ENCODE measurements at places on chromosomes 7 and 10.
A peak's percentile ranks its signal among the peaks of the same experiment; 100 is the strongest.

- DNase-seq, result no peak
Observed at GRCh38 chr10:44956717-44957706, 2.6 kb upstream of the RASSF4 start.

DNA sequence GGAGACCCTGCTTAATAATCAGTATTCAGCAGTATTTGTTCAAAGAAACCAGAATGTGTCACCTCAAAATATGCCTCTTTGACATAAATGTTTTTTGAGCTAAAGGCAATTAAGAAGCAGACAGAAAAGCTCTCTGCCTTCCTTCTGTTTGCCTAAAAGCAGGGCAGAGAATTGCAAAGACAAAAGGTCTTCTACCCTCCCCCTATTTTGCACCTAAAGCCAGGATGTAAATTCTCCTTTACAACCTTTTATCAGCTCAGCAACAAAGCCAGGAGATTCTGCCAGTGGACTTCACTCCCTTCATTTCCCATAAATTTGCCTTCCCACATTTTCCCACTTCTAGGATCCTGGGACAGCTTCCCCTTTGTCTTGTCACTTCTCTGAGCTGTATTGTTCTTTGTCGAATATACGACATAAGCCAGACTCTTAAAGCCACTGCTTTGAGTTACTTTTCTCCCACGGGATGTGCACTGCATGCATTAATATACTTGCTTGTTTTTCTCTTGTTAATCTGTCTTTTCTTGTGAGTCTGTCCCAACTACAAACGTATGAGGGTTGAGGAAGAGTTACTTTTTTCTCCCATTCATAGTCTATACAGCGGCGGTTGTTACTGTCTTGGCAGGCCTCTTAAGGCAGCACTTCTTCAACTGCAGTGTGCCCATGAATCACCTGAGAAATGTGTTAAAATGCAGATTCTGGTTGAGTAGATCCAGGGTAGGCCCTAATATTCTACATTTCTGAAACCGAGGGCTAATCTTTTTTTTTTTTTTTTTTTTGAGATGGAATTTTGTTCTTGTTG lies 48.2 kb downstream of the ST8SIA6 start:
- DNase-seq, result no peak

- DNase-seq, result no peak
Observed at GRCh38 chr7:41148521-41148951, 554.4 kb downstream of the INHBA start.

GRCh38 chr7:92158660-92159575 lies 20.0 kb downstream of the LRRD1 start:
- DNase-seq, result no peak

- no peak for DNase-seq
Observed at GRCh38 chr10:1335642-1336041, 279.5 kb downstream of the WDR37 start.

DNA sequence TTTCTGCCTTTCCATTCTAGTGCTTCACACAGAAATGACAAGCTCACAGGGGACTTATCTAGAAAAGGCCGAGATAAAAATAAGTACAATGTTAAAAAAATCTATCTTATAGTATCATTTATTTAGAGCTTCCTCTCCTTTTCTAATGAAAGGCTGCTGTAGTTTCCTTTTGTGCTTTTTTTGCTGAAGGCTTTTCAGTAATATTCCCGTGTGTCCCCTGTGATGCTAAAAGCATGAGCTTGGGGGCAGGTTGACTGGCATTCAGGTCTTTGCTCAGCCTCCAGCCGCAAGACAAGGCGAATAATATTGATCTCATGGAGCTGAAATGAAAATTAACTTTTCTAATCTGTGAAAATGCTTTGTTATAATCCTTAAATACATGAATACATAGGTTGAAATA lies 143.0 kb downstream of the ST7 start:
- no peak for DNase-seq

DNA sequence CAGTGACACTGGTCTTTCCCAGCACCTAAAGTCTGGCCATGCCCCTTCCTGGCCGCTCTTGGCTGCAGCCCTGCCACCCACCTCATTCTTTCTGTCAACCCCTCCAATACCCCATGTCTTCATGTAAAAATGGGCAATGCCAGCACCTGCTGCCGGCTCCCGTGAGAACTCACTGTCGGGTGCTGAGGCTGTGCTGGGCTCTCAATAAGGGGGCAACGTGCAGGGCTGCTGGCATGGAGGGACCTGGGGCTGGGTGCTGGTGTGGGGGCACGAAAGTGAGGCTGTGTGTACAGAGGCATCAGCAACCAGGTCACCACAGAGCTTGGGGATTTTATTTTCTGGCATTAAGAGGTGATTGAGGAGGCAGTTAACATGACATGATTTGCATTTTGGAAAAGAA lies 65.3 kb downstream of the ALOX5 start:
- DNase-seq, result no peak

- peak; percentile 46 for DNase-seq
Observed at GRCh38 chr10:102504179-102504975, 605 bp downstream of the SUFU start.

- no peak for DNase-seq
Observed at GRCh38 chr7:152522571-152523067, 86.8 kb upstream of the KMT2C start.

GRCh38 chr7:116754186-116754585 lies 82.2 kb downstream of the MET start:
- DNase-seq, result no peak

DNA sequence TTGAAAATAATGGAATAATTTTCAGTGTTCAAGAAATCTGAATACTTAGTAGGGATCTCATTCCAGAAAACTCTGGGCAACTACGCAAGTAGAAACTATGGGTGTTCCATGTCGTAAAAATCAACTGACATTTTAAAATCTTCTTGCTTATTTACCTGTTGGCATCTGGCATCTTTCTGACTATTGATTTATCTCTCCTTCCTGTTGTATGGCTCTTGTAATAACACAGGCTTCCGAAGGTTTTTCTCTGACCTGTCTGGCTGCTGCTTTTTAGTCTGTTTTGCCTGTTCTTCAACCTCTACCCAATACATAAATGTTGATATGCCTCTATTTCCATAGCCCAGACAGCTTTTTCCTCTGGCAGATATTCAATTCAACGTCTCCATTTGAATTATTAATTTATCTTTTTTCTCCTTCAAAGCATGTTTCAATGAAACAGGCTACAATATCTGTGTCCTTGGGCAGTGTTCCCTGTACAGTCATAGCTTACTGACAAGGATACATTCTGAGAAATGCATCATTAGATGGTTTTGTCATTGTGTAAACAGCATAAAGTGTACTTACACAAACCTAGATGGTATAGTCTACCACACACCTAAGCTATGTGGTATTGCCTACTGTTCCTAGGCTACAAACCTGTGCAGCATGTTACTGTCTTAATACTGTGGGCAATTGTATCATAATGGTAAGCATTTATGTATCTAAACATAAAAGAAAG lies 105.9 kb upstream of the ETV1 start:
- DNase-seq, result no peak

GRCh38 chr7:81300753-81301152 lies 381.9 kb upstream of the SEMA3C start:
- DNase-seq, result no peak

DNA sequence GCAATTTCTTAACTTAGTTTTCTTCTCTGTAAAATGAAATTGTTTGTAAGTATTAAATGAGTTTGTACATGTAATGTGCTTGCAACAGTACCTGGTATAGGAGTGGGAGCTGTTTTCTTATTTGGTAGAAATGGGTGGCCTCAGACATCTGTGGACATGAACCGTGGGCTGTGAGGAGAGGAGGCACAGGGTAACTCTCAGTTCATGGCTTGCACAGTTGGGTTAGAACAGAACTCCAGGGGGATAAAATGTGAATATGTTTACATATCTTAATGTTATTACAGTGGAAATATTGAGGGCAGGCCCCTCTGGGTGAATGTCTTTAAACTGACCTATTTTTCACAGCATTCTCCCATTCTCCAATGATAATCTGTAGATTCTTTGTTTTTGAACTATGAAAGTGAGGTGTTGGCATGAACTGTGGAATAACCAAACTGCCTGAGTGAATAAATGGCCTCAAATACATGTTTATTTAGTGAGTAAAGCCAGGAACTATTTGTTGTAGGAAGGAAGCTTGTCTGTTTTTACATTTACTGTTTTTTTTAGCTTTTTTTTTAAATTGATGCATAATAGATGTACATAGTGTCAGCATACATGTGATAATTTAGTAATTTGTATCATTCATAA lies 2.6 kb downstream of the ABCA13 start:
- DNase-seq, result no peak

- DNase-seq, result no peak
Observed at GRCh38 chr10:69655124-69655867, 25.2 kb downstream of the FAM241B start.

GRCh38 chr10:114487815-114488536 lies 83.7 kb upstream of the AFAP1L2 start:
- no peak for DNase-seq

DNA sequence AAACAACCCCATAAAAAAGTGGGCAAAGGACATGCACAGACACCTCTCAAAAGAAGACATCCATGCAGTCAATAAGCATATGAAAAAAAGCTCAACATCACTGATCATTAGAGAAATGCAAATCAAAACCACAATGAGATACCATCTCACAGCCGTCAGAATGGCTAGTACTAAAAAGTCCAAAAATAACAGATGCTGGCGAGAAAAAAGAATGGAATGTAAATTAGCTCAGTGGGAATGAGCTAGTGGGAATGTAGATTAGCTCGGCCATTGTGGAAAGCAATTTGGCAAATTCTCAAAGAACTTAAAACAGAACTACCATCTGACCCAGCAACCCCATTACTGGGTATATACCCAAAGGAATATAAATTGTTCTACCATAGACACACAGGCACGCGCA lies 287.0 kb downstream of the WDR37 start:
- no peak for DNase-seq

DNA sequence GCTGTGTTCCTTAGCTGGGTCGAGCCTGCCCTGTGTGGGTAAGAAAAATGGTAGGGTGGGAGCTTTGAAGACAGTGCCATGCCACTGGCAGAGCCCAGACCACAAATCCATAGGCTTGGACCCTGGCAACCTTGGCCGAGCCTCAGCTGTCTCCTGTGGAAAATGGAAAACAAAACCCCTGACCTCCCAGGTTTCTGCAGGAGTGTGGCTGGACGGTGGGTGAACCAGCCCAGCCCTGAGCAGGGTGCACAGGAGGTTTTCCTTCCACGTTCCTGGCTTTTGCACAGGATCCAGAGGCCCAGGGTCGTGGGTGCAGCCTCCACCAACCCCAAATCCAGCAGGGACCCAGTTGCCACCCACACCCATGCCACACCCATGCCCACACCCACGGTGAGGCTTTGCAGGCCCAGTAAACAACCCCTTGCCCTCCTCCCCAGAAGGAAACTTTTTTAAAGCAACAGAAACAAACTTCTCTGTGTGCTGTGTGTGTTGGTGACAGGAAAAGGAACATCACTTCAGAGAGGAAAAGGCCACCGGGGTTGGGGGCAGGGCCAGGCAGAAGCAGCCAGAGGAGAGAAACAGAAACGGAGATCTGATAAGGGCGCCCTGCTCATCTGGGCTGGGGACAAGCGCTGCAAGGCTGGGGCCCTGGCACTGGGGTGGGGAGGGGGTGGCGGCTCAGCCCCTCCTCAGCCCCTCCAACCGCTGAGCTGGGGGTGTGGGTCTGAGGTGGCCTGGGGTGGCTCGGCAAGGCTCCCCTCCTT lies 20.7 kb upstream of the ZMIZ1 start:
- DNase-seq, result peak; percentile 56

- no peak for DNase-seq
Observed at GRCh38 chr7:55502124-55502857, 70.0 kb downstream of the VOPP1 start.

DNA sequence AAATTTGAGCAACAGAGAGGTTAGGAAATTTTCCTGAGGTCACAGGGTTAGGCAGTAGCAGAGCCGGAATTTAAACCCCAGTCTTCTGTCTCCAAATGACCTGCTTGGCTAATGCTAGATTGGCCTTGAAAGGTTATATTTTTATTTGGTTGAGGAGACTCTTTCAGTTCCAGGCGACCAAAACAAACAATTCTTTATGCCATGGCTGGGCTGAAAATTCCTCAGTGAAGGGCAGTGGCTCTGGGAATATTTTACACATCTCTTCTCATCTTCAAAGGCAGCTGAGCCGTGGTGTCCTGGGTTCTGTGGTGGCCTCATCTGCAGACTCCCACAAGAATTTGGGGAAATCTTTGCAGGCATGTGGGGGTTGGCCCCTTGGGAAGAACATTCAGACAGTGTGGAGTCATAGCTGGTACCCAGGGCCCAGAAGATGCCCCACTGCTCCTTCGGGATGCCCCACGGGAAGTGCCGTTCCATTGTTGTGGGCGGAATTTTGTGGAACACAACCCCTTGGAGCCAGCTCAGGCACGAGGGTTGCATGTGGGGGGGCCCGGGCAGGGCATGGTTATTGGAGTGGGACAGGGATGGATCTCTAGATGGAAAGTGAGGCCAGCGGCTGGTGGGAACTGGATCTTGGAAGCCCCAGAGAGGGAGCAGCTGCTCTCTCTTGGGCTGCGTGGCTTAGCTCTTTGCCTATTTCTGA lies 33.2 kb downstream of the RPS24 start:
- no peak for DNase-seq

GRCh38 chr10:25952857-25953256 lies 18.8 kb downstream of the MYO3A start:
- DNase-seq, result no peak

GRCh38 chr7:41466760-41467384 lies 236.0 kb downstream of the INHBA start:
- DNase-seq, result no peak

Data from stimulated activated CD4-positive, alpha-beta T cell treated with anti-CD3 and anti-CD28 coated beads, Interleukin-2, amount 100 ng/mL, for 24 hours (primary cell).